ENCODE measurements at places on chromosomes 4 and X.

DNA sequence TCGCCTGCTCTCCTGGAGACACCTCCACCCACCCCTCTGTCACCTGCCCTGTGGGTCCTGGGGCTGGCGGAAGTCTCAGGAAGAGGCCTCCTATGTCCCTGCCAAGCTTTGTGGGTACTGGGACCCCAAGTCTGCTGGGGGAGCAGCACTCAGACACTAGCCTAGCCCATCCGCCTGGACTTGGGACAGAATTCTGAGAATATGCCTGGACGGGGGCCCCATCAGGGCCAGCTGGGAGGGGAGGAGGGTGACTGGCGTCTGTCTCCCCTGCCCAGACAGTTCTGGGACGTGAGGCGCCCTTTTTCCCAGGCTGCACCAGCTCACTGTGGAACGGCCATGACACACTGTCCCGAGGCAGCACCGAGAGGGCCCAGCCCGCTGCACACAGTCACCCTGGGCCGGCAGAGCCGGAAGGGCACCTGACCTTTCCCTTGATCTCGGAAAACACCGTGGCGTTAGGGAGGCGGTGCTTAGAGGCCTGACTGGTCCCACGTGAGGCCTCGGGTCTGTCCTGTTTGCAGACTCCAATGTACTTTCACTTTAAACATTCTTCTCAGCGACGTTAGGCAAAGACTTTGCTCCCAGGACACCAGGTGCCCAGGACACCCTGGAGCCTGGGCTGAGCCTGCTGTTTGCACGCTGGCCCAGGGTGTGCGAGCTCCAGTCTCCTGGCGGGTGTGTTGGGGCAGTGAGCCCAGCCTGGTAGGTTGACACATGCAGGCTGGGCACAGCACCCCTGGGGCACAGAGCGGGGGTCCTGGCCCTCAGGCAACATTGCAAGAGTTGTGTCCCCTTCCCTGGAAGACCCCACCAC, 700 bp downstream of the SLC26A1 start:
- no peak for DNase-seq

GRCh38 chr4:158496030-158496741, 25.5 kb upstream of the RXFP1 start:
- peak; percentile 7 for DNase-seq

- no peak for DNase-seq
Measured at GRCh38 chr4:75069493-75070074, 136.7 kb downstream of the PARM1 start.

GRCh38 chr4:78612398-78613178, 61.0 kb downstream of the ANXA3 start:
- no peak for DNase-seq

GRCh38 chr4:26737385-26737784, 123.3 kb upstream of the STIM2 start:
- no peak for DNase-seq

All from NCI-H774 (cell line).